ENCODE measurements at places on chromosomes 1 and 21. TPM values are rescaled to one million over a fixed set of nuclear protein-coding genes. Genes with fewer than 3 reads are reported as not detected.

Gene ST3GAL3
- total RNA-seq = 10.7 TPM

Gene OPTC
- not detected for total RNA-seq

Gene CELA3A
- not detected for total RNA-seq

Gene NUAK2
- total RNA-seq = 3.6 TPM

Gene PTPN7
- total RNA-seq = not detected

Gene DFFA
- 25.8 TPM for total RNA-seq

Gene VWA5B1
- total RNA-seq = not detected

Gene FMO5
- total RNA-seq = 0.93 TPM

Gene WLS
- 74.7 TPM for total RNA-seq

Gene CRTC2
- 7.4 TPM for total RNA-seq

Gene ELF3
- not detected for total RNA-seq

Gene S100A12
- not detected for total RNA-seq

Gene TPTE
- not detected for total RNA-seq

Gene MCL1
- total RNA-seq = 239 TPM

Gene LCE2C
- total RNA-seq = not detected
